B cell (primary cell): ENCODE measurements at places on chromosomes 5 and 9. TPM values are rescaled to one million over a fixed set of nuclear protein-coding genes. Genes with fewer than 3 reads are reported as not detected.

DNA sequence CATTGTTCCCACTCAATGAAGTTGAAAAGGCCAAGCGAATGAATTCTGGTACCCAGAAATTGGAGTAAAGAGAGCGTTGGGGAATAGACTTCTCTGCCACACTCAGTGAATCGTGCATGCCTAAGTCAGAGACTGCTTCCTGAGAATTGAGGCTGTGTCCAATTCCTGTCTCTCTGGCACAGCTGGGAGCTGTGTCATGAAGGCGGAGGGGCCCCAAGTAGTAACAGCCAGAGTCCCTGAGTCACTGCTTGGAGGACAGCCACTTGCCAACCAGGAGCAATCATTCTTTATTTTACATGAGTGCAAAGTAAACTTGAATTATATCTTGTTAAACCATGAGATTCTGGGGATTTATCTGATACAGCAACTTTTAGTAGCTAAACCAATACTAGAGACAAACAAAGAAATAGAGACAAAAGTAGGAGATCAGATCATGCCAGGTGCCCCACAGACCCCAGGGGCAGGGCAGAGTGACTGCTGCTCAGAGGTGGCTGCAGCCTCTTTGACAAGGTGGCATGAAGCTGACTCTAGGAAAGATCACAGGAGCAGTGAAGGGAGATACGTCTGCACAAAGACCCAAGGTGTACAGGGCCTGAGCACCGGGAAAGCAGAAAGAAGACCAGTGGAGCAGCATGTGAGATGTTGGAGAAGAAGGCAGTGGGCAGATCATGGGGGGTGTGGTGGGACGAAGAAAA lies 246.0 kb downstream of the GADD45G start:
- H3K27me3 ChIP-seq, result no peaks in the 10 kb centered on the region
- no peaks in the 10 kb centered on the region for H3K4me1 ChIP-seq
- no peaks in the 10 kb centered on the region for H3K36me3 ChIP-seq
- no peak overlapping the region for H3K27ac ChIP-seq
- DNase-seq, result no peak
- H3K4me3 ChIP-seq, result no peak overlapping the region

- no peaks in the 10 kb centered on the region for H3K4me1 ChIP-seq
- no peak for DNase-seq
- no peaks in the 10 kb centered on the region for H3K36me3 ChIP-seq
- H3K27ac ChIP-seq, result no peak overlapping the region
Measured at GRCh38 chr5:52822437-52822836, 34.7 kb downstream of the ITGA1 start.

GRCh38 chr9:92010705-92011536 lies 60.9 kb upstream of the ROR2 start:
- no peaks in the 10 kb centered on the region for H3K36me3 ChIP-seq
- no peaks in the 10 kb centered on the region for H3K4me1 ChIP-seq
- H3K27me3 ChIP-seq, result no peaks in the 10 kb centered on the region
- H3K4me3 ChIP-seq, result no peak overlapping the region
- no peak for DNase-seq
- no peak overlapping the region for H3K27ac ChIP-seq

- H3K4me1 ChIP-seq, result no peaks in the 10 kb centered on the region
- H3K27ac ChIP-seq, result no peak overlapping the region
- H3K27me3 ChIP-seq, result no peaks in the 10 kb centered on the region
- no peaks in the 10 kb centered on the region for H3K36me3 ChIP-seq
- no peak overlapping the region for H3K4me3 ChIP-seq
Measured at GRCh38 chr9:4280605-4281004, 19.3 kb downstream of the GLIS3 start.

- no peaks in the 10 kb centered on the region for H3K27me3 ChIP-seq
- H3K36me3 ChIP-seq, result no peaks in the 10 kb centered on the region
- no peak for DNase-seq
- H3K4me1 ChIP-seq, result no peaks in the 10 kb centered on the region
Measured at GRCh38 chr9:90256345-90256744, 386.3 kb downstream of the DIRAS2 start.

DNA sequence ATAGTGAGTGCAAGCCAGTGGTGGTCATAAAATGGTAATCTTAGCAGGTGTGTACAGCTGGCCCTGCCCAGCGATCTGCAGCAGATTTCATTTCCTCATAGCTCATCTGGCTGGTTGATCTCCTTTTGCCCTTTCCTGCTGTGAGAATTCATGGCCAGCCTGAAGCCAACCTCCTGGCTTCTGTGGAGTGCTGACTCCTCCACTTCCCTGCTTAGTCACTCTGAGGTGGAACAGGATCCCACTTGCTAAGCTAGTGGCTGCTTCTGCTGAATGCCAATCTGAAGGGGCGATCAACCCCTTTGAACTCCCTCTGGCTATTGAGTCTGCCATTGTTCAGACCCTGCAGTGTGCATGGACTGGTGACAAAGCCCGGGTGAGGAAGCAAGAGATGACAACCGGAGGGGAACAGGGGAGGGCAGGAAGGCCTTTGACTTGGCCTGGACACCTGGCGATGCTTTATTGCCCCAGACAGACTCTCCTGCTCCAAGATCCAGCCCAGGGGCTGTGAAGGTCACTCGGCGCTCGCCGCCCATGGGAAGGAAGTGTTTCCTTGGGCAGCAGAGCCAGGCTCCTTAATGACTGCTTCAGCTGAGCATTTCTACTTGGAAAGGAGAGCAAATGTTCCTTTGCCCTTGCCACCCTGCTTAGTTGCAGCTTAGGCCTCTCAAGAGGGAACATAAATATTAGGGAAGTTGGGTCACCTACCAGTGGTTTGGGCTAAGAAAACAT lies 341.1 kb downstream of the ZSWIM6 start:
- no peaks in the 10 kb centered on the region for H3K36me3 ChIP-seq
- no peak overlapping the region for H3K27ac ChIP-seq
- no peak overlapping the region for H3K4me3 ChIP-seq
- H3K4me1 ChIP-seq, result peaks cover 28% of the 10 kb centered on the region
- H3K27me3 ChIP-seq, result no peaks in the 10 kb centered on the region

- no peaks in the 10 kb centered on the region for H3K36me3 ChIP-seq
- H3K27ac ChIP-seq, result no peak overlapping the region
- no peak for DNase-seq
- H3K4me1 ChIP-seq, result no peaks in the 10 kb centered on the region
Measured at GRCh38 chr5:30040488-30041118, 1152.9 kb upstream of the CDH6 start.

DNA sequence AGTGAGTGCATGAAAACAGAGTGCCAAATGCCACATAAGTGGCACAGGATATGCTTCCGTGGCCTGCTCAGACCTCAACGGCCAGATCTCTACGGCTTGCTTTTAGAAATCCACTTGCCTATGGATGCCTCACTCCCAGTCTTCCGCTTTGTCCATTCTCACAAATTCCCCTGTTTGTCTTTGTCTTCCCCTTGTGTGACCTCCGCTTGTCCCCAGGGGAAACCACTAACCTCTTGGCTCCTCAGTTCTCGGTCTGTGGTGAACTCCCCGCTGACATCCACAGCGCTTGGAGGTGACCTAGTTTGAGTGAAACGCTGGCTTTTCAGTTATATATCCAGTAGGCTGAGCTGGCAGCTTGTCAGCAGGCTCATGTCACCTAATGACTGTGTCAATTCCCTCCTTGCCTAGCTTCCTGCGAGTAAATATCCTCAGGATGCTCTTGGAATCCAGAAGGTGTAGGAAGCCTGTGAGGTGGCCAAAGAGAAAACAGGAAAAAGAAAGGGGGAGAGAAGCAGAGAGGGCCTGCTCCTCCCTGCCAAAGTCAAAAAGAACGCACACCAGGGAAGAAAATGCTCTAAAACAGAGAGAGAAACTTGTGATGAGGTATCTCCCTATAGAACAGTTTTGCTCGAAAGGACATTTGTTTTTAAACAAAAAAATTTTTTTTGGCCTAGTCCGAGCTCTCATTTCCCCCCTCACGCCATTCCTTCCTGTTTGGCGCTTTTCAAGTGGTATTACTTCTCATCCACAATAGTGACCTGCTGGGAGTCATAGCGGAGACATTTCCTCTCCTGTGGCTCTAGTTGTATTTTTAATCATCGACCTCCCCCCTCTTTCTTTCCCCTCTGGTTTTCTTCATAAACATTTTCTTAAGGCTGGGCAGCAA lies 101.6 kb upstream of the SPRY4 start:
- no peak for DNase-seq
- H3K27me3 ChIP-seq, result no peaks in the 10 kb centered on the region
- H3K4me1 ChIP-seq, result peaks cover 21% of the 10 kb centered on the region
- no peak overlapping the region for H3K27ac ChIP-seq

DNA sequence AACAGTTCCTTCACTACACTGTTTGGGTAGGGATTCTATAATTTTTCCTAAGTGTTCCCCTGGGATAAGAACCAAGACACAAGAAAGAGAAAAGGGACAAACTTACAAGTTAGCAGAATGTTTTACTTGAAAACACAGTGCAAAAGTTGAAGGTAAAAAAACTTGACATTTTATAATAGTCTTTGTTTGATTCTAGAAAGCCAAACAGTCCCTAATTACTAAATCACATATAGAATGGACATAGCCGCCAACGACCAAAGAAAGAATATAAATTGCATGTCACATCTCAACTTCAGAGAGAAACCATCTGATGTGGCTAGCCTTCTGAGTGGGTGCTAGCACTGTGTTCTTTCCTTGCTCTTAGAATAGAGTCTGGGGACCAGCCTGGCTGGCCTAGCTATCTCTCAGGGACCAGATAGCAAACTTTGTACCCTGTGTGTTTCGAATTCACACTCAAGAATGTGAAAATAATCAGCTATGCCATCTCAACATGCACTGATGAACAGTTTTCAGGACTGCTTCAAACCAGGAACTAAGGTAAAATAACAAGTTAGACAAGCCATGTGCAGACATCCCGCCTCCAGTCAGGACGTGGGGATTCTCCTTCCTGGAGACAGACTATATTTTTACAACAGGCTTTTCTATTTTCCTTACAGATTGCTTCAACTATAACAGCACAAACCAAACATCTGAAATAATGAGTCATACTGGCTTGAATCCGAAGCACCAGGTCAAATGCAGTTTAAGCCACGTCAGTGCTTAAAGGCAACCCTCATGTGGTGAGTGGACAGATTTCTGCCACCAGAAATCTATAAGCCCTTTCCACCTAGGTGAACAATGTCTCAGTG lies 53.7 kb downstream of the LHFPL2 start:
- no peak for DNase-seq
- no peak overlapping the region for H3K27ac ChIP-seq
- H3K4me3 ChIP-seq, result no peak overlapping the region
- no peaks in the 10 kb centered on the region for H3K36me3 ChIP-seq

DNA sequence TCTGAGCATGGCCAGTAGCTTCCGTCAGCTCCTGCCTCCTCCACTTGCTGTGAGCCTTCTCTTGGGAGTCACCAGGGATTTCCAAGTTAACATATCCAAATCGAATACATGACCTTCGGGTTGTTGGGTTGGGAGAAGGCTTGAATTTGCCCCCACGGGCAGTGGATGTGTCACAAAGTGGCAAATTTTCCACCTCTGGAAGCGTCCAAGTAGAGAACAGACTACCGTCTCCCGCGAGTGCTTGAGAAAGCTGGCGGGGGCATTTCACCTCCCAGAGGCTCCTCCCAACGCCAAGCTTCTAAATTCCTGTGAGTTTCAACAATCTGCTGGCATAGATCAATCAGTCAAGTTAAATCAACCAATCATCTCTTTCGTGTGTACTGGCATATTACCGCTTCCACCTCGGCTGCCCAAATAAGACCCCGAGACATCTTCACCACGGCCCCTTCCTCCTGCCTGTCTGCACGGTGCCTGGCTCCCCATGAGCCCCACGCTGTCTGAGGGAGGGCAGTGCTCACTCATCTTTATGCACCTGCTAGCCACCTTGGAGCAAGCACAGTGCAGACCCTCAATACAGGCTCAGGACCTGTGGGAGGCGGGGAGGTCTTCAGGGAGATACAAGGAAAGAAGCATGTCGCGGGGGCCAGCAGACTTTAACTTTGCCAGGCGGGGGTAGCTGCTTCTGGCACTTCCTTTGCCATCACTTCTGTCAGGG lies 79.1 kb downstream of the MRPL36 start:
- H3K4me1 ChIP-seq, result no peaks in the 10 kb centered on the region
- H3K27me3 ChIP-seq, result no peaks in the 10 kb centered on the region
- no peaks in the 10 kb centered on the region for H3K36me3 ChIP-seq
- no peak overlapping the region for H3K4me3 ChIP-seq

DNA sequence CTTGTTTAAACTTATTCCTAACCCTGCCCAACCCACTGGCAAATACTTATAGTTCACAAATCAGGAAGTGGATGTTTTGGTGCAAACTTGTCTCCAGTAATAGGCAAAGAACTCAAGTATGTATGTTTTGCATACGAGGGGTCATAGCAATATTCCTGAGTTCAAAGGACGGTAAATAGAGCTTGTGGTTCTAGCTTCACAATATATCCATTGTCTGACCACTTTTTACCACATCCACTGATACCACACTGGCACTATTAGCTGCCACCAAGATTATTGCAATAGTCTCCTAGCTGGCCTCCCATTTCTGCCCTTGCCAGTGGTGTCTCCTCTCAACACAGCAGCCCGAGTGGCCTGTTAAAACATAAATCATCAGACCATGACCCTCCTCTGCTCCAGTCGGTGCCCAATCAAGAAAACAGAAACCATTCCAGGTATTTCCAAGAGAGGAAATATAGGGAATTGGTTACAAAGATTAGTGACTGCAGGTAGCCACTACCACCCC lies 17.0 kb downstream of the GRXCR2 start:
- H3K27ac ChIP-seq, result no peak overlapping the region
- no peak overlapping the region for H3K4me3 ChIP-seq
- no peak for DNase-seq
- H3K4me1 ChIP-seq, result no peaks in the 10 kb centered on the region
- H3K27me3 ChIP-seq, result peaks cover 3% of the 10 kb centered on the region

- DNase-seq, result peak; percentile 90
- H3K36me3 ChIP-seq, result no peaks in the 10 kb centered on the region
- no peaks in the 10 kb centered on the region for H3K27me3 ChIP-seq
- peak overlapping the region; percentile 59 for H3K27ac ChIP-seq
Measured at GRCh38 chr9:99660191-99660636, 161.5 kb upstream of the NR4A3 start.

- H3K4me3 ChIP-seq, result peak within 1 kb of the TSS; percentile 65
- H3K27me3 ChIP-seq, result no peaks in the 10 kb centered on the region
- peak within 1 kb of the TSS; percentile 2 for H3K27ac ChIP-seq
- peaks cover 9% of the 10 kb centered on the region for H3K4me1 ChIP-seq
- H3K36me3 ChIP-seq, result no peaks in the 10 kb centered on the region
Measured at GRCh38 chr9:125143377-125144090, at the start of gene SCAI. TSS of gene SCAI (minus strand) at chr9:125143528. CDS start at chr9:125143437, 91 bp downstream.

DNA sequence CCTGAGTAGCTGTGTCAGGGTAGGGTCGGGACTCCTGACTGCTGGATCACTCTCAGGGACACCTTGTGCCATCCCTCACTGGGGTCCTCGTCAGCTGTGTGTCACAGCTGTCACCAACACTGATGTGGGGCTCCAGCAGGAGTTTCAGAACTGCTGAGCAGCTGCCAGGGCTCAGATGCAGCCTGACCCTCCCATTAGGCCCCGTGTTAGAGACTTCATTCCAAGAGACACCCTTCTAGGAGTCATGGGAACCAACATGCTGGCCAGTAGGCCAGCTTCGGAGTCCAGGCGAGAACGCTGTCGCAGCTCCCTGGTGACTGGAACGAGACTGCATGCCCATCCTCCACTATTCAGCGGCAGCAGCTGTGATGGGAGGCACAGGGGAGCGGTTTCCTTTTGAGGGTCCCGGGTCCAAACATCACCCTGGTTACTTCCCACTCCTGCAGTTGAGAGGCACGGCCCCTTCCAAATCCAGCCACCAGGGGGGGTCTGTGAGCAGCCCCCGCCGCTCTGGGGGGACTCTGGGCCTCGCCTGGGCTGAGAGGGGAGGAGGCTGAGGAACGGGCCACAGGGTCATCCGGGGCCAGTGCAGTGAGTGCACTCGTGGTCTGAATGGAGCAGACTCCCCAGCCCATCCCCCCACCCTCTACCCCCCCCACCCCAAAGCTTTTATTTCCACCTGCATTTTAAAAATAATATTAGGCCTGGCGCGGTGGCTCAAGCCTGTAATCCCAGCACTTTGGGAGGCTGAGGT lies 12.6 kb upstream of the TCF7 start:
- H3K27me3 ChIP-seq, result no peaks in the 10 kb centered on the region
- peaks cover 31% of the 10 kb centered on the region for H3K4me1 ChIP-seq
- H3K36me3 ChIP-seq, result no peaks in the 10 kb centered on the region
- peak; percentile 82 for DNase-seq

The SOX30 gene
- 0.29 and 0.49 TPM in 2 replicates for total RNA-seq

The TLX3 gene
- total RNA-seq, result not detected in 2 replicates

The BARHL1 gene
- not detected in 2 replicates for total RNA-seq

The DDX4 gene
- total RNA-seq, result not detected in 2 replicates
